ENCODE measurements at places on chromosomes 16 and 17.

DNA sequence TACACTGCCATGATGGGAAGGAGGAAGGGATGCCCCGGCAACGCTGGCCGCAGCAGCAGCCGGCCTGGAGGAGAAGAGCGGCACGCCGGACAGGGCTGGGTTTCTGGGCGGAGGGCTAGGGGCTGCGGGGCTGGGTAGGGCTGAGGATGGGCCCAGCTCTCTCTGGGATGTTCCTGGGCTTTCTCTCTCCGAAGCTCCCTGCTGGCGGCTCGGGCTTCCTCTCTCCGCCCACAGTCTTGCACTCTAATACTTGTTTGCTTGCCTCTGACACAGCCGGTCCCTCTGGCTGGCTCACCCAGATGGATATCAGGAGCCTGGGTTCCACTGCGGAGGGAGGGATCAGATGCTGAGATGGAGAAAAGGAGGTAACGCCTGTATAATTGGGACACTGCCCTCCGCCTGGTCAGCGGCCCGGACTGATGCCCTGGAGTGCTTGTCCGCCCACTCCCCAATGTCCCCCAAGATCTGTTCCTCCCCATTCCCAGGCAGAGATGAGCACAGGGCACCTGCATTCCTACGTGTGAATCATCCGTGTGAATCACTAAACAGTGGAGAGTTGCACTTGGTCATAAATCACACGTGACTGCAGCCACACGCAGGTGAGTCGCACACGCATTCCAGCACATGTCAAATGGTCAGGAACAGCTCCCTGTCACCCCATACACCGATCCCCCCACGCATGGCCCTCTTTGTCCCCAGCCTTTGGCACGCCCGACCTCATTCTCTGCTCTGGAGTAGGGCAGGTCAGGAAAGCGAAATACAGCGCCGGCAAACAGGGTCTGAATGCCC lies at the start of gene ALOXE3:
TSS of gene ALOXE3 (minus strand) at position 535 of the 789 bp plus-strand sequence. CDS start at position 11, 524 bp downstream.
- no peak for DNase-seq

- no peak for DNase-seq
Measured at GRCh38 chr16:71311553-71312158, 22.5 kb upstream of the CMTR2 start.

- no peak for DNase-seq
Measured at GRCh38 chr17:80468781-80469493, 7.5 kb downstream of the NPTX1 start.

DNA sequence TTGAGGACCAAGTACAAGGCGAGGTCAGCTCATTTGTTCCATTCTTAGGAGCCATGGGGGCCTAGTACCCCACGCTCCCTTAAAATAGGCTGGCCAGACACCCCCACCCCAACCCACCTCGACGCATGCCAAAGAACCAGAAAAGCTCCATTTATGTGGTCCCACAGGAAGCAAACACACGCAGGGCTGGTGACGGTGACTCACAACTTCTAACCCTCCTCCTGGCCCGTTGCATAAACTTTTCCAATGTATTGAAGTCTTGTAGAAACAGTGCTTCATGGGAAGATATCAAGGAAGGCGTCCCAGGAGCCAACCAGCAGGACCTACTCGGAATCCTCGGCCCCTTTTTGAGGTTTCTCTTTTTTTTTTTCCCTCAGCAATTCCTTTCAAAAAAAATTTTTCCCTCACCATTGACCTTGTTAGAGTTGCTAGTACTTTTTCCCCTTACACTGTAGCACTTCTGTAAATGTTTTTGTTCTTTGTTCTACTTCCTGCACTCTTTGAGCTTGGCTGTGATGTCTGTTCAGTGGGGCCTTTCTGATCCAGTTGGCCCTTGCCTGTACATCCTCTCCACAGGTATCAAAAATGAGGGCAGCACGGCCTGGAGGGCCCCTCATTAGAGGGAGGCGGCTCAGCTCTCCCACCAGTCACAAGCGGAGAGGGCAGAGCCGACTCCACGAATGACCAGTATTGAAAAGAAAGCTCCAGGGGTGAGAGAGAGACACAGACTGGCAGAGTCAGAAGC lies 208.3 kb downstream of the RGS9 start:
- no peak for DNase-seq

GRCh38 chr16:3587547-3588110 lies 10.4 kb upstream of the NLRC3 start:
- DNase-seq, result no peak

GRCh38 chr17:5552841-5553240 lies 31.5 kb downstream of the NLRP1 start:
- DNase-seq, result no peak

- no peak for DNase-seq
Measured at GRCh38 chr17:75386430-75386829, 19.0 kb downstream of the GRB2 start.

DNA sequence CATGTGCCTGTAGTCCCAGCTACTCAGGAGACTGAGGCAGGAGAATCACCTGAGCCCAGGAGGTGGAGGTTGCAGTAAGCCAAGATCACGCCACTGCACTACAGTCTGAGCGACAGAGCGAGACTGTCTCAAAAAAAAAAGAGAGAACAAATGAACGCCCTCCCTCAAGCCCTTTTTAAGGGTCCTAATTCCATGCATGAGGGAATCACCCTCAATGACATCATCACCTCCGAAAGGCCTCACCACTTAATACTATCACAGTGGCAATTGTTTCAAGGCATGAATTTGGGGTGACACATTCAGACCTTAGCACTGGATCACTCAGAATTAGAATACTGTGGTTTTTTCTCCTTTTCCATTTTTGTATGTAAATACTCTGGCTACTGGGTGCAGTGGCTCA lies 57.8 kb downstream of the CHD9NB start:
- no peak for DNase-seq

DNA sequence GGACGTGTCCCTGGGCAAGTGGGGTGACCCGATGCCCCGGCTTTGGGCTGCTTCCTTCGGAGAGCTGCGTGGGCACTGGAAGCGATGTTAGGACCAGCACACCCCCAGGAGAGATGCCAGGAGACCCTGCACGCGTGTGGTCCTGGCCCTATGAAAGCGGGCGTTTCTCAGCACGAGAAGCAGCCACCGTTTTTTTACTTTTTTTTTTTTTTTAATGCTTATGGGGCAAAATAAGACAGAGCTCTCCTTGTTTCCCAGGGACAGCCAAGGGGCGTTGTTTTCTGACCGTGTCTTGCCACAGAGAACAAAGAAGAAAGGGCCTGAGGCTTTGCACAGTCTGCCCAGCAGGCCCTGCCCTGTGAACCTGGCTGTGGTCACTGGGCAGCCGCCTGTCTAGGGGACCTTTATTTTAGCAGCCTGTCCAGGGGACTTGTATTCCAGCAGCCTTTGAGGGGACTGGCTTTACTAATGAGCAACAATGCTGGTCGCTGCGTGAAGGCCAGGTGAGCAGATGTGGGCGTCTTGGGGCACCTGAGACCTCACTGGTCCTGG lies 996 bp downstream of the SLC25A10 start:
- no peak for DNase-seq

GRCh38 chr17:72175263-72175662 lies 54.4 kb downstream of the SOX9 start:
- no peak for DNase-seq

GRCh38 chr16:700684-701584 lies 4.7 kb downstream of the FBXL16 start:
- DNase-seq, result no peak

- DNase-seq, result no peak
Measured at GRCh38 chr17:42325026-42325425, 36.7 kb downstream of the STAT5A start.

- DNase-seq, result no peak
Measured at GRCh38 chr17:79985943-79986391, 49.7 kb downstream of the TBC1D16 start.

GRCh38 chr16:56373003-56373402 lies 52.3 kb downstream of the AMFR start:
- no peak for DNase-seq

GRCh38 chr16:78956859-78957258 lies 643.7 kb downstream of the MAF start:
- DNase-seq, result no peak

DNA sequence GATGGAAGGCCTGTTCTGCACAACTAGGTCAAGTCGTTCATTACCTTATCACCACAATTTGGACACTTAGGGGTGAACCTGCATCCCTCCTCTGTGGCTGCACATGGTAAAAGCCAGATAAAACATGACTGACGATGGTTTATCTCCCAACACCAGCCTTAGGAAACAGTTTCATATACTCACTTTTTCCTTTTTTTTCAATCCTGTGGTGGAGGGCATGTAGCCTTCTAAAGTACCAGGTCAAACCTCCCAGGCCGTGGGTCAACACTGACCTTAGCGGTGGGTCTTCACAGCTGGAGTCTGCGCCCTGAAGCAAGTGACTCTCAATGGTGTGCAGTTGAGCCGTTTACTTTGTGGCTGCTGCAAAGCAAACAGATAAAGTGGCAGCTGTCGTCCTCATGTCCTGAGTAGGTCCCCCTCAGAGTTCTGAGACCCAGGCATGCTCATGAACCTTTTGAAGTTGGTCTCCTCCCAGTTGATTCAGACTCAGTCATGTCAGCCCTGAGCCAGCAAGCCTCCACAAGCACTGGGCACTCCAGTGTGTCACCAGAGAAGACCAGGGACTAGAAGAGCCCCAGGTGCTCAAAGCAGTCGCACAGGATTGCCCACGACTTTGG lies 5.9 kb downstream of the FAHD1 start:
- DNase-seq, result peak; percentile 10

DNA sequence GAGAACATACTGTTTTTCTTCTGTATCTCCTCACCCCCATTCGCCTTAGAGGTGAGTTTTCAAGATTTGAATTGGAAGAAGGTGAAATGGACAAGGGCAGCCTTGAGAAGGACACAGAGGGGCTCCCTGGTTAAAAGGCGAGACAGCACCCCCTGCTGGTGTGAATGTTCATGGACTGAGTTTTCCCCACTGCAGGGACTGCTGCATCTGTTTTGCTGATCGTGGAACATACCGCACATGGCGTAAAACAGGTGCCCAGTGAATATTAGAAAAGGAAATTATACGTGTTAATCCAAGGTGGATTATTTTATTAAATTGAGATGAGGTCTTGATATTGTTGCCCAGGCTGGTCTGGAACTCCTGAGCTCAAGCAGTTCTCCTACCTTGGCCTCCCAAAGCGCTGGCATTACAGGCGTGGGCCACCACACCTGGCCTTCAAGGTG lies 54.5 kb downstream of the NDE1 start:
- DNase-seq, result peak; percentile 38

- no peak for DNase-seq
Measured at GRCh38 chr17:67853703-67854102, 28.4 kb downstream of the BPTF start.

GRCh38 chr16:1696863-1697262 lies 9.1 kb upstream of the MAPK8IP3 start:
- DNase-seq, result no peak

DNA sequence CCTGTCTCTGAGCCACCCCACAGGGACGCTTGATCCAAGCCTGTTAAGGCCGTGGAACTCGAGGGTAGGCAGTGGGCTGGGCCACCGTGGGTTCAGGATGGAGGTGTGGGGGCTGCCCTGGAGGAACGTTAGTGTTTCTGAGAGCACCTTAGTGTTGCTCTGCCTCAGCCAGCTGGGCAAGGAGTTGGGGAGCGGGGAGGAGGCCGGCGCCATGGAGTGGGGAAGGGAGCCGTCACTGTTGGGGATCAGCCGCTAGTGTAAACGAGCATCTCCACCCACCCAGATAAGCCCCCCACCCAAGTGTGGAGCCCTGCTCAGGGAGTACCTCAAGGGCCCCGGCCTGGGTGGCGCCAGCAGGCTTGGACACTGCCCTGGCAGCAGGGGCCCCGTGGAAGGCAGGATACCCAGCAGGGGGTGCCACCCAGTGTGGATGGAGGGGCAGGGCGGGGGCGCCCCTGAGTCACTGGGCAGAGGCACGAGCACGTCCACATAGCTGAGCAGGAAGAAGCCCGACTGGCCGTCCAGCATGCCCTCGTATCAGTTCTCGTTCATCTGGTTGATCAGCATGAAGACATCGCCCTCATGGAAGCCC lies 98.6 kb downstream of the KPNA2 start:
- no peak for DNase-seq

DNA sequence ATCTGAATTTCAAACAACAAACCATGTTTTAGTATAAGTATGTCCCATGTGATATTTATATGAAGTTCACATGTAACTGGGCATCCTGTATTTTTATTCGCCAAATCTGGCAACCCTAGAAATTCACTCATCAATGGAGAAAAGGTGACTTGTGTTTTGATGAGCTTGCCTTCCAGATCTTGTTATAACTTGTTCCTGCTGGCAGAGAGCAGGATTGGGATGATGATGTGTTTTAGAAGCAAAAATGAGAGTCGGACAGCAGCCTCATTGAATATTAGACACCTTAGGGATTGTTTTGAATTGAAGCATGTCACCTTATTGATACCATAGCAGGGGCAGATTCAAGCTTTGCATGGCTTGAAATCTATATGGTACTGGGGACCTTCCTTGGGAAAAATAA lies 85.4 kb upstream of the MED13 start:
- DNase-seq, result no peak

- no peak for DNase-seq
Measured at GRCh38 chr17:55444471-55445441, 23.1 kb upstream of the MMD start.

- no peak for DNase-seq
Measured at GRCh38 chr17:55706808-55707773, 15.6 kb downstream of the TMEM100 start.

DNA sequence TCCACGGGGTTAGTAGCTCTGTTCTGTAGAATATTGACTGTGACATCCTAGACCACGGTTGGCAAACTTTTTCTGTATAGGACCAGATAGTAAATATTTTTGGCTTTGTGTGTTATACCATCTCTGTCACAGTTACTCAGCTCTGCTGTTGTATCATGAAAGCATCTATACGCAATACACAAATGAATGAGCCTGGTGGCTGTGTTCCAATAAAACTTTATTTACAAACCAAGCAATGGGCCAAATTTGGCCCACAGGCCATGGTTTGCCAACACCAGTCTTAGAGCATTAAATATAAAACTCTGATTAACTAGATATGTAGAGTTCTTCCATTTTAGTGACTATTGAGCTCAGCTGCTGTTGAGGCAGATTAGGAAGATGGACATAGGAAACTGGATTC lies 132.7 kb downstream of the MAP2K6 start:
- no peak for DNase-seq

DNA sequence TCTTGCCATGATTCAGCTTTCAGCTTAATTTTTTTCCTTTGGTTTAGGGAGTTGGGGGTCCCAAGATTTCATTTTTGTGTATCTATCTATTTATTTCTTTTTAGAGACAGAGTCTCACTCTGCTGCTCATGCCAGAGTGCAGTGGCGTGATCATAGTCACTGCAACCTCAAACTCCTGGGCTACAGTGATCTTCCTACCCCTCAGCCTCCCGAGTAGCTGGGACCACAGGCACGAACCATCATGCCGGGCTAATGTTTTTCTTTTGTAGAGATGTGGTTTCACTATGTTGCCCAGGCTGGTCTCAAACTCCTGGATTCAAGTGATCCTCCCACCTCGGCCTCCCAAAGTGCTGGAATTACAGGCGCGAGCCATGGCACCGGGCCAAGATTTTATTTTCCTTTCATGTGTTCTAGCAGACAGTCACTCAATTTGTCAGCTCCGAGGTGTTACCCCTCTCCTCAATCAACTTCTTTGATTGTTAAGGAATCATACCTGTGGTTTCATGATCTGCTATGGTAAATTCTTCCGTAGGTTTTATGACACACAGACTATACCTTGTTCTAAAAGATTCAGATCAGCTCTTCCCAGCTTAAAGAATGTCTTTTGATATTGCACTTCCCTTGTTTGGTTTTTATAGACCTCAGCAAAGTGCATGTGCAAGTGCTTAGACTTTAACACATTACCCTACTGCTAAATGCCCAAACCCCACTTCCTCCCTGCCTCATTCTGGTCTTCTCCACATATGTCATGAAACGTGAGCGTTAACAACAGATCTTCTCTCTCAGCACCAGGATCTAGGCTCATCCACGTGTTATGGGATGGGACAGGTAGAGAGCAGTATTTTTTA lies 13.0 kb downstream of the UNC45B start:
- DNase-seq, result no peak

GRCh38 chr17:81438007-81438659 lies 42.9 kb downstream of the BAHCC1 start:
- no peak for DNase-seq
